ENCODE measurements at places on chromosomes 5 and 9.
A peak's percentile ranks its signal among the peaks of the same experiment; 100 is the strongest.

- DNase-seq = no peak
Measured at GRCh38 chr5:120942596-120943350, 478.7 kb downstream of the PRR16 start.

- no peak for DNase-seq
Measured at GRCh38 chr5:100840370-100840769, 62.7 kb downstream of the ST8SIA4 start.

DNA sequence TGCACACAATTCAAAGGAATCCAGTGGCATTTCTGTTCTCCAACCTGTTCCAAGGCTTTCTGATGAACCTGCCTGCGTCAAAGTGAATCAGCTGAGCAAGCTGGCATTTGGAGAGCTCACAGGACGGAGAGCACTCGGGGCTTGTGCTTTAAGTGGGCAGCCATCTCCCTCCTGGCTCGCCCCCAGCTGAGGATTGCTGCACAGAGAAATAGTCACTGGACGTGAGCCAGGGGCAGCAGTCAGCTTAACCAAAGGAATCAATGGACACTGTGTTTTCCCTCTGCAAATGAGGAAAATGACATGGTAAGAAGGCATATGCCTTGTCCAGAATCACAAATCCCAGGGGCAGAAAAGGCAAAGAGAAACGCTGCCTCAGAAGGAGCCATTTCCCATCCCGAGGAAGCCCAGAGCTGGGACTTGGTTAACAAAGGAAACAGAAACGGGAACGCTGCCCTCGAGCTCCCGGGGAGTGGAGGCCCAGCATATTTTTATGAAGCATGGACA, 299.4 kb downstream of the ZSWIM6 start:
- no peak for DNase-seq

DNA sequence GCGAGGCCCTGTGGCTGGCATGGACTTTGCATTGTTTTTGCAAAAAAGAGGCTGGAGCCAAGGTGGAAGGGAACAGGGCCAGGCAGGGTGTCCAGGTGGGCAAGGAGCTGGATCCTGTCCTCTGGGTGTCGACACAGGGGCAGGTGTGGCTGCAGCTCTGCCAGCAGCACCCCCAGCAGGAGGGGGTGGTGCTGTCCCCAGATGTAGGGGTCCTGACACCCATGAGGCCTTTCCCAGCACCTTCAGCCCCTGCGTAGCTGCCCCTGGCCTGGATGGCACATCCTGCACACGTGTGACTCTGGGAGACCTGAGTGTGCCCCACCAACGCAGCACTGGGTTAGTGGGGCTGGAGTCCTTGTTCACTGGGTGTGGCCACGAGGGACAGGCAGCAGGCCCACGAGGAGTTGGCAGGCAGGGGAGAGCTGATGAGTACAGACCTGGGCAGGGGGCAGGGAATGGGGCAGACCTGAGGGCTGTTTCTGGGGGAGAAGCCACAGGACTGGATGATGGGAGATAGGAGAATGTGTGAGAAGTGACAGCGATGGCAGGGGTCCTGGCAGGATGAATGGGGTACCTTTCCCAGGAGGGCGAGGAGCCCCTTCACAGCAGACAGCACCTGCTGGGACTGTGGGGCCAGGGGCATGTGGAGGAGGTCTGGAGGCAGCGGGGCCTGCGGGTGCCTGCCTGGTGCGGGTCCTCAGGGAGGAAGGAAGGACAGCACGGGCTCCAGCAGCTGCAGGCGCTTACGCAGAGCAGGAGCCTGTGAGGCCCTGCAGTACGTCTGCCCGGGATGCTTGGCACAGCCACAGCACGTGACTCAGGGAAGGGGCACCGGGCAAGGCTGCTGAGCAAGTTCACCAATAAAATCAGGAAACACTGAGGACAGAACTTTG, 3.6 kb upstream of the RASGEF1C start:
- DNase-seq = no peak

DNA sequence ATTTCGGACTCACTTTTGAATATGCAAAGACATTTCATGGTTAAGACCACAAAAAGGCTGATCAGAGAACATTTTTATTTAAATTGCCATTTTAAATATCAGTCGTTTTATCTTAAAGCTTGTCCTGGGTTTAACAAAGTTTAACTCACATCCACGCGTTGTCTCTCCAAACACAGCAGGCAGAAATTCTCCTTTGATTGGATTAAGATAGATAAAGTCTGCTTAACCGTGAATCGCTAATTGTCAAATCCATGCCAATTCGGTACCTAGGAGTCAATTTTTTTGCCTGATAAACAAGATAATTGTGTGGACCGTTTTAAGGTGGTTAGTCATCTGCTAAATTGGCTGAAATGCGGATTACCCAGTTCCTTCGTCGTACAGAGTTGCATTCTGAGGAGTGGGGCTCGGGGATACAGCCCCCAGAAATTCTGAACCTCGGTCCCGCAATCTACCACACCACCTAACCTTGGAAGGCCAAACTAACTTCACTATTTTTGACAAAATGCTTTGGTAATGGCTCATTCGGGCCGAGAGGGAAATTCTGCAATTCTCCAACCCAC, 665 bp upstream of the BTF3 start:
- DNase-seq = peak; percentile 5

DNA sequence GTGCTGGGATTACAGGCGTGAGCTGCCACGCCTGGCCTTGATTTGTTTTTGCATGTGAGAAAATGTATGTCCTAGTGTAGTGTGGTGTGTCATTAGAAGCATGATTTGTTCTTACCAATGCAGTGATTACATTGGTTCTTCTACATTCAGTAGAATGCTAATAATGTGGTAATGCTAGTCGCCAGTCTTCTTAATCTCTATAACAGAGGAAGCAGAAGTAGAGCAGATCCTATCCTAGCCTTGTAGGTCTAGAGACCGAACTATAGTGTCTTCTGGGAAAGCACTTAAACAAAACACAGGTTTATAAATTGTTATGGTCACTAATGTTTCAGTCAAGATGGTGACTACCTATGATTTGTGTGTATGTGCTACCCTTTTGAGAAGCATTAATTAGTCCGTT, 197.5 kb upstream of the DMRT1 start:
- DNase-seq = no peak

GRCh38 chr5:36447776-36448175, 146.1 kb upstream of the RANBP3L start:
- DNase-seq = no peak

- DNase-seq = no peak
Measured at GRCh38 chr5:128695791-128696530, 157.9 kb upstream of the FBN2 start.

DNA sequence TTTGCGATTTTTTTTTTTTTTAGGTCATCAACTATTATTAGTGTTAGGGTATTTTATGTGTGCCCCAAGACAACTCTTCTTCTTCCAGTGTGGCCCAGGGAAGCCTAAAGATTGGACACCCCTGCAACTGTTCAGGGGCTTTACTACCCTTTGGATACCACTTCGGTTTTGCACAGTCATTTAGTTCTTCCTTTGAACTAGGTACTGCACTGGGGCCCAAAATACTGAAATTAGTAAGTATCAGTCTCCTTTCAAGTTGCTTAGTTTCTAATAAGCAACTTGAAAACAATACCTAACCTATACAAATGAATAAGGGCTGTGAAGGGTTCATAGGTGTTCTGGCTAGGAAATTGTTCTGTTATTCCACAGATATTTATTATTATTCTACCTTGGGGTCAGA, 45.3 kb downstream of the CWC27 start:
- DNase-seq = no peak

- no peak for DNase-seq
Measured at GRCh38 chr9:14806941-14807520, 84.5 kb upstream of the CER1 start.

DNA sequence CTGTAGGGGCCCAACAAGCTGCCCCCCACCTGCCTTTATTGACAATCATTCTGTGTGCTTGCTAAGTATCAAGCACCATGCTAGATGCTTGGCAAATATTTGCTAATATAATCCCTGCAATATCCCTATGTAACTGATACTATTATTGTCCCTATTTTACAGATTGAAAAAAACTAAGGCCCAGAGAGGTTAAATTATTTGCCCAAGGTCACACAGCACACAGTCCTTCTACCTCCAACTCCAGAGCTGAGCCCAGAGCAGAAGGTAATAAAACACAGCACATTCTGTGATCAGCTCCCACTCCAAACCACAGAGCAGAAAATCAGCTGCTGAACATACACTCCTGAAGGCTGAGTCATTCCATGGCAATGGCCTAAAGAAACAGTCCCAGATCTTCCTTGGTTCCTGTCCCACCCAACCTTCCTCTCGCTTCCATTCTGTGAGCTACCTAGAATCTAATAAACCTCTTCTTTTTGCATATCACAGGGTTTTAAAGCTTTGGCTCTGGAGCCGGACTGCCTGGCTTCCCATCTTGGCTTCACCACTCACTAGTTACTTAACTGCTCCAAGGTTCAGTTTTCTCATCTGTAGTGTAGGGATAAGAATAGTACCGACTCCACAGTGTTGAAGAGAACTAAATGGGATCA, 66.7 kb upstream of the ADRA1B start:
- DNase-seq = no peak

DNA sequence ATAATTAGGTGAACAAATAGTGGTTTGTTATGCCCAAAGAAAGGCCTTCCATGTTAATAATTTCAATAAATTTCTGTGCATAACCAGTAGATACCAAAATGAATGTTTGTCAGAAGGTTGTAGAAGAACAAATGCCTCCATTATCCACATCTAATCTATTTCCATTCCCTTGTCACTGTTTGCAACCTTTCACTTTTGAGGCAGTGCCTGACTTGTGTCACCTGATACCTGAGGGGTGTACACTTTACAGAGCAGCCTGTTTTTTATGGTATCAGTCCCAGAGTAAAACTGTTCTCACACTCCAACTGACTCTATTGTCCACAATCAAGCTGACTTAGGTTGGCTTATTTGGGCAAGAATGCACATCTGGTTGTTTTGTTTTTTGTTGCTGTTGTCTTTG, 40.1 kb downstream of the FREM1 start:
- no peak for DNase-seq

- no peak for DNase-seq
Measured at GRCh38 chr9:22175972-22176545, 167.0 kb upstream of the CDKN2B start.

GRCh38 chr9:38689678-38690077, 30.3 kb downstream of the FAM240B start:
- peak; percentile 78 for DNase-seq

- DNase-seq = no peak
Measured at GRCh38 chr5:5780253-5780652, 357.8 kb downstream of the ICE1 start.

- no peak for DNase-seq
Measured at GRCh38 chr5:105924366-105924765, 1746.4 kb downstream of the EFNA5 start.

DNA sequence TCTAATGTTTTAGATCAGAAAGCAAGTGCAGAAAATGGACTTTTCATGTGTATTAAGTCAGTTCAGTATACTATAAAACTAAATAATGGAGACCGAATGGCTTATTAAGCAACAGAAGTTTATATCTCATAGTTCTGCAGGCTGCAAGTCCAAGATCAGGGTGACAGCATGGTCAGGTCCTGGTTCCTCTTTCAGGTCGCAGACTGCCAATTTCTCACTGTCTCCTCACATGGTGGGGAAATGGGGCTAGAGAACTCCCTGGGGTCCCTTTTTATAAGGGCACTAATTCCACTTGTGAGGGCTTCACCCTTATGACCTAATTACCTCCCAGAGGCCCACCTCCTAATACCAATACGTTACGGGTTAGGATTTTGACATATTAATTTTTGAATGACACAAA, 48.7 kb downstream of the RICTOR start:
- no peak for DNase-seq

- no peak for DNase-seq
Measured at GRCh38 chr9:98222885-98223691, 30.7 kb upstream of the CORO2A start.

DNA sequence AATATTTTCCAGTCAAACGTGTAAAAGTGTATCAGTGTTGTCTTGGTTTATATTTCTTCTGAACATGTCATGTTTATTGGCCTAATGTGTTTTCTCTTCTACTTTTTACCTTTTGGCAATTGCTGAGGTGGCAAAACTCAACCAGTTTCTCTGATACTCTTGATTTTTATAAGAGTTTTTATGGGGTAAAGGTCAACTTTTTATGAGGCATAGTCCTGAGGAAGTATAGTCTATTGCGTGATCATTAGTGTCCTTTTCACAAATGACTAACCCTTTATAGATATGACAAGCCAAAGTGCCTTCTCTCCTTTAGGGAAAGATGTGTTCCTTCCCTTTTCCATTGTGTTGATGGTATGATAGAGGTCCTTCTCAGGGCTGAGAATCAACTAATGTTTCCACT, 32.9 kb downstream of the OCLN start:
- no peak for DNase-seq

DNA sequence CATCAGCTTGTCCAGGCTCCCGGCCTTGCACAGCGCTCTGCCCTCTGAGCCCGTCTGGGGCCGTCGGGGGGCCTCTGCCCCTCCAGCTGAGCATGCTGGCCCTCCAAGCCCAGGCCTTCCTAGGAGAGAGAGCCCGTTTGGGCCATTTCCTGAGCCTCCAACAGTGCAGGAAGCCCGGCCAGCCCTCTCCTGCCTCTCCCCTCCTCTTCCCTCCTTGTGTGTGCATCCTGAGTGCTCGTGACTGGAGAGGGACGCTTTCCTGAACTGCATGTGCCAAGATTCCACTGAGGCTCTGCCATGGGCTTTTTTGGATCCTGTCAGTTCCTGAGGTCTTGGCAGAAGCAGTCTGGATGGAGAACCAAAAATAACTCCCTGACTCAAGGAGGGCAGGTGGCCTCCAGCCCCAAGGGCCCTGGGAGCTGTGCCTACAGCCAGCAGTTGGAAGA, 15.6 kb downstream of the OLFM1 start:
- DNase-seq = no peak

- DNase-seq = no peak
Measured at GRCh38 chr9:124263800-124264426, 6.2 kb downstream of the NEK6 start.

DNA sequence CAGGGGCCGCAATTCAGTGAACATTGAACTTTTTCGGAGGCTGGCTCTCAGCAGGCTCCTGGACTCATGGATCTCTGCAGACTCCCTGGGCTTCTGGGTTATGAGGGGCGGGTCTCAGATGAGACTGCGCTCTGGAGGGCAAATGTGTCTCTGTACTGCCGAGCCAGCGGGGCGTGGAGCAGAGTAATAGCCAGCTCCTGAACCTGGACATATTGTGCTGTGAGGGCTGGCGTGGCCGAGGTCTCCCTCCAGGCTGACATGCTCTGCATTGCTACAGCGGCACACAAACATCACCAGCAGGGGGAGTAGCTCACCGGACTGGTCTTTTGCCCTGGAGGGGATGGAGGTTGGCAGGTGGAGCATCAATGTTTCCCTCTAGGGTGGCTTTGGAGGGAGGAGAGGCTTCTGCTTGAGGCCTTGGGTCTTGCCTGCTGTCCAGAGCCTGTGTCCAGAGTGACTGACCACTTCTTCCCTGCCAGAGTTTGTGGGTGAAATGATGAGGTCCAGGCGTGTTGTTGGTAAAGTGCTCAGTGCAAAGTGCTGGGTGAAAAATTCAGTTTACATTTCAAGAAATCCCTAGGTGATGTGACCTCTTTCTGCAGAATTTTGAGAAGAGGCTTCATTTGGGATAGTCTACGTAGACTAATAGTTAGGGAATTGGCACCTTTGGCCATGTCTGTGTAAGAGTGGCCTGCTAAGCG, 10.9 kb upstream of the GADD45G start:
- peak; percentile 52 for DNase-seq
